Activated gamma-delta T cell treated with Interleukin-2 at 50 U/mL for 16 hours (primary cell): ENCODE measurements at places on chromosomes 1 and 21.

- no peak for DNase-seq
Measured at GRCh38 chr1:23527900-23528249, 3.2 kb downstream of the E2F2 start.

DNA sequence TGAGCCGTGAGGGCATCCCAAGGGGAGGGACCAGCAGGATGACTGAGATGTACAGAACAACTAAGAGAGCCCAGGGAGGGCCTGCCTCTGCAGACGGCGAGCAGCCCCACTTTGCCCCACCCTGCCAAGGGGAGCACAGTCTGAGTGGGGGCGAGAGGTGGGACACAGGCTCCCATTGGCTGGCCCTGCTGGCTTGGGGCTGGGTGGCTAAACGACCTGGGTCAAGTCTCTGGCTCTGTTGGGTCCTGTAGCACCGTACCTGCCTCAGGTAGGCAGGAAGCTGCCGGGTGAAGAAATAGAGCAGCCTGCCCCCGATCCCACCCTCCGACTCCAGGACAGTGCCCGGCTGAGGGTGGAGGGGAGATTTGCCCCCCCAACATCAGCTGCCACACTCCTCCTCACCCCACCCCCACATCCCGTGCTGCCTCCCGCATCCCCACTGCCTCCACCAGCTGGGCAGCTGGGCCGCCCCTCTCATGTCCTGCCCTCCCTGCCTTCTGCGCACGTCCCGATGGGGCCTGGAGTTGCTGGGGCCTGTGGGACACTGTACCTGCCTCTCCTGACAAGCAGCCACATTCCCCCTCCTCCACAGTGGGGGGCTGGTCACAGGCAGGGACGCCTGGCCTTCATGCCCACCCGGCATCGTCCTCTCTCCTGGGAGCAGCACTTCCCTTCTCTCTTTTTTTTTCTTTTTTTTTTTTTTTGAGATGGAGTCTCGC, 12.6 kb upstream of the PLEKHG5 start:
- no peak for DNase-seq

DNA sequence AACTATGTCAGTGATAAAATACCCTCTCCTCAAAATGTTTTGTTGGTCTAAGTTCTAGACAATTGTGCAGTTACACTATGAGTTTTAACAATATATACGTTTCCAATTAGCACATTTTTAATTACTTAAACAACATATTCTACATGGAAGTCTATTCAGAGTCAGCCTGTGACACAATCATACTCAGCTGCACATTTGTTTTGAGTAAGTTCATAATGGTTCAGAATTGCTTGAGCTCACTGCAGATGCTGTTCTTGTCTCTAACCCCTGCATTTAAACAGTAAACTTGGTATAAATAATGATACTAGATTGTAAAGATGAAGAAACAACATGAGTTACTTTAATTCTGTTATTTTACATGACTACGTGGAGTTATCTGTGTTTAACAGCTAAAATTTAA, 30.6 kb downstream of the CDKN2C start:
- DNase-seq = no peak

GRCh38 chr1:14369526-14370213, 228.8 kb upstream of the KAZN start:
- DNase-seq = no peak

DNA sequence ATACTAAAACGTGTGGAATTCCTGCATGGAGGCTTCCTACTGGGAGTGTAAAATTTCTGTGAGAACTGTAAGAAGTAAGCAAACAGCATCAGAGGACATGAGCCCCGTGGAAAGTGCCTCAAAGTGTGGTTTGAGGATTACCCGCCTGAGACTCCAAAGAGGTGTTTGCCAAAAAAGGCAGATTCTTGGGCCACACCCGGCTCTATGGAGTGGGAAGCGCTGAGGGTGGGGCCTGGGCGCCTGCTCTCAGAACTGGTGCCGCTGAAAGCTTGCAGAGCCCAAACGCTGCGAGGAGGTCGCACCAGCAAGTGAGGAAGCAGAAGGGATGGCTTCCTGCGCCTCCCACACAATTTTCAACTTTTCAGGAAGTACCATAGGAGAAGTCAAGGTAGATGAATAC, 43.0 kb upstream of the PSEN2 start:
- DNase-seq = no peak

DNA sequence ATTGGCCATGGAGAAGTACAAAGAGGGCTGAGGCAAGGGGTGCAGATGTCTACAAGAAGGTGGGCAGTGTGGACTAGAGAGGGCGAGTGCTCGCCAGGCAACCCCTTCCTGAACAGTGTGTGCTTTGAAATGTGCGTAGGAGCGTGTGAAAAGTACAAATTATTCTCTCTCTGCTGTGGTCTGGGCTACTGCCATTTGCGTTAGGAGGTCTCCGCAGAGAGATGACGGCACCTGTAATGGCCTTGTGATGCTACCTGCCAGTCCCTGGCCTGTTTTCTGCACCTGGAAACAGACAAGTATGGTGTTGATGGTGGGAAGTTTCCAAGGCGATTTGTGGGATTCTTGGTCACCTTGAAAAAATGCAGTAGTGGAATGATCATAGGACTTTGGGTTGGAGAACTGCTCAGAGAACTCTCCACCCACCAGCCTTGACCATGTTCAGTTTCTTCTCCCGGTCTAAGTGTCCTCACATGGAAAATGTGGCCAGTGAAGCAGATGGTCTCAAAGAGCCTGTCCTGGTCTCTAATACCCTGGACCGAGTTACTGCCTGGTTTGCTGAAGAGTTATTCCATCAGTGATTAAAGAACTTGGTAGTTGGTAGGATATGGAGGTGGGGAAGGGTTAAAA, 74.5 kb downstream of the MRPS6 start:
- no peak for DNase-seq
